ENCODE measurements at places on chromosomes 2 and 18. TPM values are rescaled to one million over a fixed set of nuclear protein-coding genes. Genes with fewer than 3 reads are reported as not detected.

- DNase-seq = no peak
Measured at GRCh38 chr18:69819460-69819859, 128.2 kb downstream of the CD226 start.

- no peak for DNase-seq
Measured at GRCh38 chr18:47191961-47192360, 15.8 kb upstream of the IER3IP1 start.

DNA sequence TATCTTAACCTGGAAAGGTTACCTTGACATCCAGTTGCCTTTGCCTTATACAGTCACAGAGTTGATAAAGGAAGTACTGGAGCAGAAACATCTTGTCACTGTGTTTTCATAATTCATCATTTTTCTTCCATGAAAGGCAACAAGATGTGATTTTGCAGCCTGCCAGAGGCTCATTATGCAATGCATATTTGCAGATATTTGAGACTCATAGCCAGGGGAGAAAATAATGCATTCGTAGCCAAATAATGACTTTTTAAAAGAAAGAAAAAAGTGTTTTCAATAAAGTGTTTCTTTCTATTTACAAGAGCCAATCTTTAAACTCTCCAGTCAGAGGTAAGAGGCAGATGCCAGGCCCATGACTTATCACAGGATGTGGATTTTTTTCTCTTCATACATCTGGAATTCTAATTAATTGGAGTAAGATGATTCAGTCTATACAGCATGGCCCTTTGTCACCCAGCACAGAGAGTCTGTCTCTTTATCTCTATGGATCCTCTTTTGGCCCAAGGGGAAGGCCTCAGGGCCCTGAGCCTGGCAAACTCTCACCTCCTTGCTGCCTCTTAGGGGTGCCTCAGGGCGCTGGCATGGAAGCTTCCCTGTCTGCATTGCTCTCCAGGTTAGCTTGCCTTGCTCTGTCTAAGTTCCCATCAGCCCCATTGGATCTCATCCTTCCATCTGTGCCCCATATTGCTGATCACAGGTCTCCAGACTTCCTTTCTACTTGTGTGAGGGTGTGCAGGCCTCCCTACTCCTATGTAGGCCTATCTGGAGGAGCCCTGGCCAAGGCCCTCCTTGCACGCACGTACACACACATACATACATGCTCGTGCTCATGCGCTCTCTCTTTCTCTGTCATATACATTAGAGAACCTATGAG is 247.7 kb downstream of the TPGS2 start:
- no peak for DNase-seq

The CNGA3 gene
- 5.3 TPM for total RNA-seq

DNA sequence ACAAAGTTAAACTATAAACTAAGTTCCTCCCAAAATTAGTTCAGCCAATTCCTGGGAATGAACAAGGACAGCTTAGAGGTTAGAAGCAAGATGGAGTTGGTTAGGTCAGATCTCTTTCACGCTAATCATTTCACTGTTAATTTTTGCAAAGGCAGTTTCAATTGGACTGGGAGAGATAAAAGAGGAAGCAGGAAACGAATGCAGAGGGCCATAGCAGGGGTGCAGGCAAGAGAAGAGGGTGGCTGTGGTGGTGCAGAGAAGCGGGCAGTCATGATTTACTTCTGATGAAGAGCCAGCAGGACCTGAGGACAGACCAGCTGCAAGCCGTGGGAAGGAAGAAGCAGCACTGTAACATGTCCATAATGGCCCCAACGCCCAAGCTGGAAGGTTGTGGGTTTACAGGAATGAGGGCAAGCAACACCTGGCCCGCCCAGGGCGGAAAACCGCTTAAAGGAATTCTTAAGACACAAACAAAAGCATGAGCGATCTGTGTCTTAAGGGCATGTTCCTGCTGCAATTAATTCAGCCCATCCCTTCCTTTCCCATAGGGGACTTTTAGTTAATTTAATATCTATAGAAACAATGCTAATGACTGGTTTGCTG is 4.1 kb upstream of the RMP24 start:
- no peak for DNase-seq

DNA sequence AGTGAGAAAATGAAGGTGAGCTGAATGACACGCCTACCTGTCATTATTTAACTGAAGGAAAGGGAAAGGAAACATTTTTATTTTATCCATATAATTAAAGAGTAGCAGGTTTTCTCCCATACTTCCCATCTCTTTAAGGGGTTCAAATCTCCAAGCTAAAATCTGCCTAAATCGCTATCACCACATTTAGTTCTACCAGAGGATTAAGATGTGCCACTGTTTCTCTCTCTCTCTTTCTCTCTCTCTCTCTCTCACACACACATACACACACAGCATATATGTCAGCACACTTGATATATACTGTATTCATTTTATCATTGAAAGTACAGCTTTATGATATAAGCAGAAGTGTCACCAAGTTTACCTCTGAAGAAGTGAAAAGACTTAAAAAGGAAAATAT is 3.1 kb downstream of the WIPF1 start:
- no peak for DNase-seq

DNA sequence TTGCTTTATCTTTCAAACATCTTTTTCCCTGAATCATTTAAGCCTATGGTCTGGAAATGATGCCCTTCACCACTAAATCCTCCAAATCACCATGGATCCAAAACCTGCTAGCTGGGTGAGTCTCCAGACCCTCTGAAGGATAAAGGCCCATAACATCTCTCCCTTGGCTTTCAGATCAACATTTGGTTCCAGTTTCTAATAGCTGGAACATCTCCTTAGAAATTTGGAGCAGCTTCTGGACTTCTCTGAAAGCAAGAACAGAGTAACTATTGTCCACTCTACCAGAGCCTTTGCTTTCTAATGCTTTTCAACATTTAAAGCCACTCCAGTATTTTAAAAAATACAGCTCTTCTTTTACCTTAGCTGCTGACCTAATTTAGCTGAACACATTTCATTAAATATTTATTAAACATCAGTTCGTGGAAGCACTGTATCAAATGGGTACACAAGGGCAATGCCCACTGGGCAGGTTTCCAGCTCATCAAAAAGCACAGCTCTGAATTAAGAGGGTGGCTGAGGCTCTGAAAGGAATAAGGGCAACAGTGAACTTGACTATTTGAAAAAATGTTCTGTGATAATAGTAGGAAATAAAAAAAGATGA is 75.3 kb downstream of the GALNT3 start:
- no peak for DNase-seq

The CCDC142 gene
- total RNA-seq = 42.0 TPM

The SERPINB4 gene
- not detected for total RNA-seq

- DNase-seq = no peak
Measured at GRCh38 chr2:113979191-113980128, 89.6 kb downstream of the ACTR3 start.

DNA sequence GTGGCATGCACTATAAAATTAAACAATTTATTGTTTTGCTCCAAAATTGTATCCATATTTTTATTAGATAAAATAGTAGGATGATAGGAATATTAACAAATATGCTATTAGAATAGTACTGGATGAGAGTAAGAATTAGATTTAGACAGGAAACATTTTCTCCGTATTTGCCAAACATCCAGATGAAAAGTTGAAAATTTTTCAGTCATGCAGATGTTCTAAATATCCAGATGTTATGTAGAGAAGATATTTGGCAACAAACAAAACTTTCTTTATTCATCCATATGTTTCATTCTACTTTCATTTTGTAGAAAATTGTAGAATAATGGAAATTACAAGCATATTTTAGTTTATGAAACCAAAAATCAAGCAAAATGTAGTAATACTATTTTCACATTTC is 45.2 kb upstream of the NEUROD1 start:
- no peak for DNase-seq

DNA sequence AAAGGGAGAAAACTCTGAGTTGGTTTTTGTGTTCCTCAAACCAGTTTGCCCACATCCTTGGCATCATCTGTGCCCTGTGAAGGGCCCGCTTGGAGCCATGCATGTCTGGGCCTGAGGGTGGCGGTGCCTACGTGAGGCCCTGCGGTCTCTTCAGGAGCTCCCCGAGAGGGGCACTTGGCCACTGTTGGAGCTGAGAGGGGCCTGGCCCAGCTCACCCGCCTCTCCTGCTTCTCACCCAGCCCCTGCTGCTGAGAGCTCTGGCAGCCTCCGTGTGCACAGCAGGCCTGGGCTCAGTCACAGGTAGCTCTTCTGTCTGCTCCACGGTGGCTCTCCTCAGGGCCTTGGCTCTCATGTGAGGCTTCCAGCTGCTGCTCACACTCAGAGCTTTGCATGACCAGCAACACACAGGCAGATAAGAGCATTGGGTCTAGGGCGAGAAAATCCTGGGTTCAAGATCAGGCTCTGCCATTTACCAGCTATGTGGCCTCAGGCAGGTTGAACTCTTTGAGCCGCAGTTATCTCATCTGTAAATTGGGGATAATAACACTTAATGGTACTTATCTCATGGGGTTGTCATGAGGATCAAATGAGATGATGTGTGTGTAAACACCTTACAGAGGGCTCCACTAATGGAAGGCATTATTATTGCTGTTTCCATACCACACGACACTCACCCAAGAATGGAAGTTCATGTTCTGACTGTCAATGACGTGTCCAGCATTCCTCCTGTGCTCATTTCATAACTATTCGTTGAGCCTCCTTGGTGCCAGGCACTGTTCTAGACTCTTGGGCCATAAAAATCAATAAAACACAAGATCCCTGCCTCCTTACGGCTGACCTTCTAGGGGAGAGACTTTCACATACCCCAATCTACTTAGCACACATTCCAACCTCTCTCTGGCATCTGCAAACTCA is 41.6 kb upstream of the PLB1 start:
- DNase-seq = no peak

DNA sequence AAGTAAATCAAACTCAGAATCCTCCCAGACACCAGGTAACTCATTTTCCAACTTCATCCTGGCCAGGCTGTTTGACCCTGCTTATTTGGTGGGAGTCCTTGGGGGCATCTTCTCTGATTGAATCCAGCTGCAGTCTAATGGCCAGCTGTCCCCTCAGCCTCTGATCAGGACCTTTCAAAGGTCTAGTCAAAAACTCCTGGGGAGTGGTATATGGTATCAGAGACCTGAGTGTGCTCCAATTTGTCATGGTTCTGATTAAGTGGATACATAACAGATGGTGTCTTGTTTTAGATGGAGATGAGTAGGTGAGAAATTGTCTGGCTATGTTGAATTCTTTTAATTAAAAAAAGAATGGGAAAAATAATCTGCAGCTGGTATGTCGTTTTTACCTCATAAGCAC is 842.6 kb upstream of the ACVR2A start:
- no peak for DNase-seq

DNA sequence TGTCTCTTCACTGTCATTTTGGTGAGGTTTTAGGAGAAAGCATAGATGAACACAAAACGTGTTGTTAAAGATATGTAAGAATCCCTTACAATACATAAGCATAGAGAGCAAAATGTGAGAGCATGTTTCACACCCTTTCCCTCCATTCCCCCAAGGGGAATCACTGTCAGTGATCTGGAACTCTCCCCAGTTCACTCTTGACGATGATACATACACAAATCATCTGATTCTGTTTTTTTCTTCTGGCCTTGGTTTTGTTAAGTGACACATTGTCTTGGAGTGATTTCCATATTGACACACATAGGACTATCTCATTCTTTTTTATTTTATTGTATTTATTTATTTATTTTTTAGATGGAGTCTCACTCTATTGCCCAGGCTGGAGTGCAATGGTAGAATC is 53.7 kb upstream of the TANC1 start:
- DNase-seq = no peak

- DNase-seq = no peak
Measured at GRCh38 chr18:23068011-23068410, 67.3 kb upstream of the CABLES1 start.

DNA sequence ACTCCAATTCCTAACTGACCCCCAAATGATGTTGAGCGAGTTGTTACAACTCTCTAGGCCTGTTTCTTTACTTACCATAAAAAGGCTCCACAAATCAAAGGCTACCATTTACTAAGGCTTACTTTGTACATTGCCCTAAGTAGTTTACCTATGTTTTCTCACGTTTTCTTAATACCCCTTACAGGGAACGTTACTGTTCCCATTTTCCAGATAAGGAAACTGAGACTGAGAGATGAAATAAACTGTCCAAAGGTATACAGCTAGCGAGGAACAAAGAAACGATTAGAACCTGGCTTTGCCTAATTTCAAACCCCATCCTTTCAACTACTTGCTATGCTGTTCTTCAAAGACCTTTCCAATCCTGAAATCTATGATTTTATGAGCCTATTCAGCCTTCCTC is 74.8 kb upstream of the SPTBN1 start:
- DNase-seq = no peak

The CNOT9 gene
- total RNA-seq = 72.3 TPM

DNA sequence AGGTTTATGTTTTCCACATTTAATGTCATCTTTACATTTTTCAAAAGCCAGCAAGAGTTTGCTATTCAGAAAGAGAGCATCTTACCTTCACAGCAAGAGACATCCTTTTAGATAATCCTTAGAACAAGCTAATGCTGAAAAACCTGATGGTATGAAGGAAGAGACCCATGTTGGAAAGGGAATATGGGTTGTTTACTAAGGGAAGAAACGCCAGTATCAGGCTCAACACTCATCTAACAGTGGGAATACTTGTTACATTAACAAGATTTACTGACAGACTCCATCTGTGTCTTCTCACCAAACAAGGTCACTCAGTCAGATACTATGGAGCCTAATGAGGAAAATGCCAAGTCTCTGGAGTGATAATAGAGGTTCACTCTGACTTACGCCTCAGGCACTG is 1474.1 kb upstream of the SLC39A10 start:
- DNase-seq = no peak

GRCh38 chr18:44938720-44939665 is 258.3 kb downstream of the SETBP1 start:
- DNase-seq = no peak

DNA sequence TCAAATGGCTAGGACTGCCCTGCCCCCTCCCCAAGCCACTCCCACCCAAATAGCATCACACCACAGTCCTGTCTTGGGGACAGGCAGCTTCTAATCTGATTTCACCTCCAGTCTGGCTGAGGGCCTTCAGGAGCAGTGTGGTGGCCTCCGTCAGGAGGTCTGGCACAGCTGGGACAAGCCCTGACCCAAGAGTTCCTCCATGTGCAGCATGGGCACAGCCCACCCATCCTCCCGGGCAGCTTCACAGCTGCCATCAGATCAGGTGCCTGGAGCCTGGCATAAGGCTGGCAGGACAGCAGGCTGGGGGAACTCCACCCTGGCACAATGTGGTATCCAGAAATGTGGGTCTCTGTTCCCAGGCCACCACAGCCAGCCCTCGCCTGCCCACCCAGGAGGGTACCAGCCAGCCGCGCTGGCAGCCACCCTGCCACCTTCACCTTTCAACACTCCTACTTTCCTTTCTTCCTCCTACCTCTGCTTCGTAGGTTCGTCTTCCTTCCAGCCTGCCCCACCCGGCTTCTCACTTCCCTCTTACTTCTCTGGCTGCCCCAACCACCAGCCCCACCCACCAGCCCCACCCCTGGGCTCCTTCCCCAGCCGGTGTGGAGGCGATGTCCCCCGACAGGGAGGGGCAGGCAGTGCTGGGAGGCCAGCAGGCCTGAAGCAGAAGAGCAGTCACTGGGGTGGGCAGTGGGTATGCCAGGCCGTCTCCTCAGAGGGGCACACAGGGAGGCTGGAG is at the start of gene CAPG:
Gene CAPG (minus strand): TSS at position 522 of the 739 bp plus-strand sequence. CDS start 8,221 bp downstream, outside the sequence.
- DNase-seq = no peak

The SLC9A4 gene
- total RNA-seq = 0.62 TPM

- no peak for DNase-seq
Measured at GRCh38 chr2:221364672-221365071, 207.4 kb downstream of the EPHA4 start.

GRCh38 chr2:110993557-110994231 is 127.0 kb upstream of the BCL2L11 start:
- no peak for DNase-seq

GRCh38 chr2:10779776-10780490 is 32.7 kb downstream of the PDIA6 start:
- DNase-seq = no peak

Measured in progenitor cell of endocrine pancreas (in vitro differentiated cells).